ENCODE measurements at places on chromosomes 2 and 18.

- no peak for DNase-seq
Measured at GRCh38 chr2:83959266-83959665, 499.8 kb downstream of the SUCLG1 start.

GRCh38 chr2:107091163-107091864 lies 205.3 kb upstream of the ST6GAL2 start:
- DNase-seq: no peak

DNA sequence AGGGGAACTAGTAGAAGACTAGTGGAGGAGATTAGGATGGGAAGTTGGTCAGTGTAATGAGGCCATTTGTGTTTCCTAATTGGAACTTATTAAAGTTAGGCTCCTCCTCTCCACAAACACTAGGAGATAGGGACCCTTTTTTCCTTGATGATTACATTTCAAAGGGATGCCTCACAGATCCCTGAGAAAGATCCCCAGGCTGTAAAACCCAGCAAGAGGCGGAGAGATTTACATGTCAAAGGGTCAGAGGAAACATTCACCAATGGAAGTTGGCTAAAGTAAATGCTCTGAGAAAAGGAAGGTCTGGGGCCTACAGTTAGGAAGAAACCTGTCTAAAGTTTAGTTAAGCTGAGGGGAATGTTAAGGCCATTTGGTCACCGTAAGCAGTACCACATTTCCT lies 1.4 kb upstream of the CCDC85A start:
- DNase-seq: no peak

GRCh38 chr2:224369028-224369632 lies 32.8 kb downstream of the FAM124B start:
- no peak for DNase-seq

DNA sequence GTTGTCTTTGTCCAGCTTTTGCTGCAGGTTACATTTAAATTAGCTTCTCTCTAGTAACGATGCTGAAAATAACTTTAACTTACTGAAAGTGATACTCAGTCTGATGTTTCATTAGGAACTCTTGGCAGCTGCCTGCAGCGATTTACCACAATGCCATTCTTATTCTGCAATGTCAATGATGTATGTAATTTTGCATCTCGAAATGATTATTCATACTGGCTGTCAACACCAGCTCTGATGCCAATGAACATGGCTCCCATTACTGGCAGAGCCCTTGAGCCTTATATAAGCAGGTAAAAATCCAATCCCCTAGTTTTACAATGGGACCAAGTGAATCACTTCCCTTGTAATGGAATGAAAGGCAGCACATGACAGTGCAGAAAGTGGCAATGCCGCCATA lies 16.3 kb upstream of the MFF start:
- no peak for DNase-seq

DNA sequence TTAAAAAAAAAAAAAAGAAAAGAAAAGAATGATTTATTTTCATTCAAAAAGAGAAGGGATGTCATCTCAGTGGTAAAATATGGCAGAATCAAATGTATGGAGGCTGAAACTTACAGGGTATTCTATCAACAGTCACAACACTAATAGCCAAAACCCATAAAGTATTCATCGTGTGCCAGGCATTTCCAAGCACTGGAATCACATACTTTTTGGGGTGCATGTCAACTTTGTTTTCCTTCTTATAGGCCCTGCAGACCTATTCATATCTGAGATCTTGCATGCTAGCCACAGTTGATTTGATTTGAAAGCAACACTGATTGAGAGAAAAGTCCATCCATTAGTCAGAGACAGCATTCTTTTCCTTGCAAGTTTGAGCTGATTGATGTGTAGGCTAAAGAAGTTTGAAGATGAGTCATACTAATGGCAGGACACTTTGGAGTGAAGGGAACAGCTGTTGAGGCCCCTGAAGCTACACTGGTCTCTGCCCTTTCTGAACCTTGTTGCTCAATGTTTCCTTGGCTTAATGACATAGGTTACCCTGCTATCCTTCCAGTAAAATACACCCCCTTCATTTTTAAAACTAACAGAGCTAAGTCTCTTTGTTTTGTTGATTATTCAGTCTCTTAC lies 22.0 kb downstream of the KATNAL2 start:
- DNase-seq: no peak

GRCh38 chr2:54065411-54065810 lies 50.0 kb upstream of the ACYP2 start:
- DNase-seq: no peak

GRCh38 chr2:58938988-58939387 lies 697.9 kb upstream of the FANCL start:
- no peak for DNase-seq

DNA sequence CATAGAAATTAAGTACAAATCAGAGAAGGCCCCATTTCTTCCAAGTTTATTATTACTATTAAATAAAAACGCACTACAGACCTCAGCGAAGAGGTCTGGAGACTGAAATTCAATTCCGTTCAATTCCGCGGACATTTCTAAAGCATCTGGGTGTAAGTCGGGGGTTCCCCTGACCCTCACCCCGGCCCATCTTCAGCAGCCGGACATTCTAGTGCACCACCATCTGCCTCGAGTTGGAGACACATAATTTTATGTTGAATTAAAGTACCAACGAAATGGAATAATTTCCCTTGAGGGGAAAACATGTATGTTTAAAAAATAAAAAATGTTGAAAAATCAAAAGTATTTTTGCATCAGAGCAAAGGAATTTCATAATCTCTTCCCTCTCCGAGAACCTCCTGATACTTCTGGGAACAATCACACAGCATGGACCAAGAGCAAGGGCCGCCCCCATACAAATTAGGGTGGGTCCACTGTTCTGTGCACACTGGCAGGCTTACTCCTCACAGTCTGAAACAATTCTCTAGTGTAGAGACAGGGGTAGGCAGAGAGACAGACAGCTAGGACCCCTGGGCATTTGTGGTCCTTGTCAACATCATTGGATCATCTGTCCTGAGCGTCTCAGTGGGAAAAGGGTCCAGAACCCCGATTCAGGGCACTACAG lies 29.3 kb downstream of the MBP start:
- no peak for DNase-seq
